ENCODE measurements at places on chromosomes 7 and 10.

- no peak for DNase-seq
These were observed 41.7 kb downstream of the ARL4A start for GRCh38 chr7:12729112-12729511.

- peak; percentile 38 for DNase-seq
These were observed 16.8 kb downstream of the TRIM8 start for GRCh38 chr10:102660888-102661657.

DNA sequence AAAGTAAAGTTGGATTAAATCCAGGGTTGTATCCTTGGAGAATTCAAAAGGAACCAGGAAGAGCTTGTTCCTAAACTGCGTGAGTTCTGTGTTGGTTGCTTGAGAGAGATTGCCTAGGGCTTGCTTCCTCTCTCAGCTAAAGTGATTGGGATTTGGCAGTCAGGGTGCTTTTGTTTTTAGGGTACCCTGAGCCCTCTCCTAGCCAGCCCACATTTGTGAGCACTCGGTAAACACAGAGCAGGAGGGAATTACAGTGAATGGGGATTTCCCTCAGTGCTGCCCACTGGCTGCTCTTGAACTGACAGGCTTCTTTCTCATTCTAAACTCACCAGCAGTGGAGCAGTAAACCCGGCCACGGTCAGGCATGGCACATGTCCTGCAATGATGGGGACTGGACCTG is 146.9 kb downstream of the TPST1 start:
- DNase-seq = no peak

DNA sequence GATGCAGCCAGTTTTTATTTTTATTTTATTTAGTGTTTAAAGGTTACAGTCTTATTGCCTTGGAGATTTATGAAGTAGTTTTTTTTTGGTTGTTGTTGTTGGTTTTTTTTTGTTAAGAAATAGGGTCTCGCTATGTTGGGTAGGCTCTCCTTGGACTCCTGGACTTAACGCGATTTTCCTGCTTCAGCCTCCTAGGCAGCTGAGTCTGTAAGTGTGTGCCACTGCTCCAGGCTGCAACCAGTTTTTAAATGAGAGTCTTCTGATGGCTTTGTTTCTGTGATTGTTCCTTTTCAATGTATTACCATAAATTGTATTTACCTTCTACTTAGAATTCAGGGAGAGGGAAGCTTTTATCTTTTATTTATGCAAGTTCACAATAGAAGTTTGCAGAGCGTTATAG is 62.8 kb downstream of the BICC1 start:
- DNase-seq = no peak

DNA sequence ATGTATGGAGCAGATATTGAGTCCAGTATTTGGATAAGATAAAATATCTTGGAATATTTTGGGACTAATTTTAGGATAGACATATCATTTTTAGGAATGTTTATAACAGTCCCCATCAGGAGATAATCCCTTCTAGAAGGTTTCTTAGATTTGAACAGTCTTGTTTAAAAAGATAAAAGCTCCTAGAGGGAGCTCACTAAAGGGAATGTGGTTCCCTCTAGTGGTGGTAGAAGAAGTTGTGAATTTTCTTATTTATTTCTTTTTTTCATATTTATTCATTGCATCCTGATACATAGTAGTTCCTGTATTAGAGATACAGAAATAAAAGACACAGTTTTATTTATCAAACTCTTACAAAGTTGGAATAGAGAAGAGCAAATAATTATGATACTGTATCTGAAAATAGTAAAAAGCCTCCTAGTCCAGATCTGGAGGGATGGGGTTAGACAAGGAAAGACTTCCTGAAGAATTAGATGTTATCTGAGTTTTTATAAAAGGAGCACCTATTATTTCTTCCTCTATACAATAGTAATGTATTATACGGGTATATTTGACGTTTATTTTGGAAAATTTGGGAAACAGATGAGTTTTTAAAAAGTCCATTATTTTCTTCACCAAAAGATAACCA is 24.5 kb upstream of the KLF14 start:
- DNase-seq = no peak

DNA sequence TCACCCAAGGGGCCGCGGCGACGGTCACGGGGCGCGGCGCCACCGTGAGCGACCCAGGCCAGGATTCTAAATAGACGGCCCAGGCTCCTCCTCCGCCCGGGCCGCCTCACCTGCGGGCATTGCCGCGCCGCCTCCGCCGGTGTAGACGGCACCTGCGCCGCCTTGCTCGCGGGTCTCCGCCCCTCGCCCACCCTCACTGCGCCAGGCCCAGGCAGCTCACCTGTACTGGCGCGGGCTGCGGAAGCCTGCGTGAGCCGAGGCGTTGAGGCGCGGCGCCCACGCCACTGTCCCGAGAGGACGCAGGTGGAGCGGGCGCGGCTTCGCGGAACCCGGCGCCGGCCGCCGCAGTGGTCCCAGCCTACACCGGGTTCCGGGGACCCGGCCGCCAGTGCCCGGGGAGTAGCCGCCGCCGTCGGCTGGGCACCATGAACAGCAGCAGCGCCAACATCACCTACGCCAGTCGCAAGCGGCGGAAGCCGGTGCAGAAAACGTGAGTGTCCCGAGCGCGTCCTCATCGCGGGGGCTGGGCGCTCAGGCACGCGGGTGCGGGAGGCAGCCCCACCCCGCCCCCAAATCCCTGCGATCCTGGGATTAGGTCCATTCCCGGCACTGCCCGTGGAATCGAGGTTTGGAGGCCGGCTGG is 509 bp downstream of the AHR start:
- peak; percentile 49 for DNase-seq

GRCh38 chr10:37728830-37729229 is 128.6 kb downstream of the ZNF248 start:
- no peak for DNase-seq

DNA sequence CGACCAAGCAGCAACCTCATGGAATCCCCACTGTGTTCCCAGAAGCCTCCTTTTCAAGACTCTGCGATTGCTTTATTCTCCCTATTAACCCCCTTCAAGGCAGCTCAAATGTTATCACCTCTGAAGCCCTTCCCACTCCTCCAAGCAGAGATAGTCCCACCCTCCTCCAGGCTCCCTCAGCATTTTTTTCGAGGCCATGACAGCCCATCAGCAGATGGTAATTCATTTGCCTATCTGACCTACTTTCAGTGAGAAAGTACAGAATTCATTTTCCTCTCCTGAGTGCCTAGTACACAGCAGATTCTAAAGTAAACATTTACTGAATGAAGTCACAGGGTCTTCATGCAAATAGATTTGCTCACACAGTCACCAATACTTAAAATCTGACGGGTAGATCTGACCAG is 47.8 kb downstream of the HERPUD2 start:
- no peak for DNase-seq
